ENCODE measurements at places on chromosomes 7 and 10.

DNA sequence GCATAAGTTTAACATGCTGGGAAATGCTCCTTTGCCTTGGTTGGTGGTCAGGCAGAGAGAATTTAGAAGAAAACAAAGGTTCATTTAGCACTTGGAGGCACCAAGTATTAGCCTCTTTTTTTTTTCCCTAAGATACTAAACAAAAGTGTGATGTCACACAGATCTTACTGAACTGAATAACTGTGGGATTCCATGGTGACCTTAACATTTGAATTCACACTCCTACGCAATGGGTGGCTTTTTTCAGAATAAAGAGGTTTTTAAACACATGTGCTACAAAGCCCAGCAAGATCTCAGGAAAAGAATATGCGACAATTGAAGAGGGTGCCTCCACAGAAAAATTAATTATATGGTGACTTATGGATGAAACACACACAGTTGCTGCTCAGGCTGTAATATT lies 133.4 kb upstream of the ABCB5 start:
- DNase-seq: no peak

DNA sequence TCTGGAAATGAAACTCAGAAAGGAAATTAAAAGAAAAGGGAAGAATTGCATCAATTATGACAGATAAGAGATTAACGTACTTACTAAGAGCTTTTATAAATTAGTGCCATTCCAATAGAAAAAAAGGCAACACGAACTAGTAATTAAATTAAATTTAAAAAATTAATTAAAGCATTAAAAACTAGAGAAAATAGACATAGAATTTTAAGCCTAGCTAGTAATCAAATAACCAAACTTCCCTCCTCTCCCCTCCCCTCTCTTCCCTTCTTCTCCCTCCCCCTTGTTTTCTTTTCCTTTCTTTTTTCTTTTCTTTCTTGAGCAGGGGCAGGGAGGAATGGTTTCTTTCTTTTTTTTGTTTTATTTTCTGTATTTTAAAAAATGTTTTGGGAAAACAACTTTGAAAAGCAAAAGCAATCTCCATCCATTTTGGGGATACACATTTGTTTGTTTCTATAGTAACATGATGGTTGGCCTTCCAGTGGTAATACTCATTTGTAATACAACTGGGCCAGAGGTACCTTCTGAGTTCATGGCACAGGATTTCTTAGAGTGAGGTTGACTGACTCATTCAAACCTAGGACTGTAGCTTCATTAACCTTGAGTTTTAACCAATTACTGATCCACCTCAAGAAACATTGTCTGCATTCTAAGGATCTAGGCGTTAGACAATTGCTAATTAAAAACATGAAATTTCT lies 132.6 kb downstream of the ST7 start:
- DNase-seq: no peak

DNA sequence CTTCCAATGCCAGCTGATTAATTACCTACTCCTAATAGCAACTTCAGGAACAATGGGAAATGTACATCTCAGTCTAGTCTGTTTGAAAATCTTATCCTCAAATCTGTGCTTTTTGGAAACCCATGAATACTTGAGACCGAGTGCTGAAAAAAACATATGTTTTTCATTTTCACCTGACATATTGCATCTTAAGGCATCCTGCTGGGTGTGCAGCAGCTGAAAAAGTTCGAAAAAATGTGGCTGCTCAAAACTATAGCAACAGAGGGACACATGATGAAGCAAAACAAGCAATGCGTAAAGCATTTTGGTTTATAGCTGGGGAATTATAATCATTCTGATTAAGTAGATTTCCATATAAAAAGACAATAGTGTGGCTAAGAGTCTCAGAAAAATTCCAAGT lies 218.0 kb downstream of the CREB5 start:
- DNase-seq: no peak

DNA sequence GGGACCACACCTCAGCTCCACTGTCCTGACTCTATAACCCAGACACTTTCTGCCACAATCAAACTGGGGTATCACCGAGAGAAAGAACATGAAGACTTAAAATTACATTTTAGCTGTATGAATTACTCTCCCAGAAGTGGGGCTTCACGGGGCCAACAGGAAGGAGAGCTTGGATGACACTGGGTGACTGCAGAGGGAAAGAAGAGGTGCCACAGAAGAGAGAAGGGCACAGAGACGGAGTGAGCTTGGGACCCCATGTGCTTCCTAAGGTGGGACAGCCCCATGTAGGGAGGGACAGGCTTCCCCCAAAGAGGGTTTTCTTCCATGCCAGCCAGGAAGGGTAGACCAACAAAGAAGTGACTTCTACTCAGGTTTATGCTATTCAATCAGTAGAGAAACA lies 162.0 kb upstream of the RHEB start:
- DNase-seq: no peak

DNA sequence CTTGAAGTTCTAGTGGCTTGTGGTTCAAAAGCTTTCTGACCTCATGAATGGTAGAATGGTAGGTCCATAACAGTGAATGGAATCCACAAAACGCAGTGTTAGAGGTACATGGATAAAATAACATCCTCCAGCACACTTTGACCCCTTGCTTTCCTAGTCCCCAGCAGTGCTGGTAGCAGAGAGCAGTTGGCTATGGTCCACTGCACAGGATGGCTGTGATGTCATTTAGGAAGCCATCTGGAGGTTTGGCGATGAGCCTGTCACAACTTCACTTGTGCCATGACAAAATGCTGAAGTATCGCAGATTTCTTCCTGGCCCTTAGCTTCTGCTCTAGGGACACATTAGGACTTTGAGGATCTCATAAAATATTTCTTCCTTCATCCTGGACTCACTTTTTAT lies 300.0 kb upstream of the FZD8 start:
- no peak for DNase-seq

DNA sequence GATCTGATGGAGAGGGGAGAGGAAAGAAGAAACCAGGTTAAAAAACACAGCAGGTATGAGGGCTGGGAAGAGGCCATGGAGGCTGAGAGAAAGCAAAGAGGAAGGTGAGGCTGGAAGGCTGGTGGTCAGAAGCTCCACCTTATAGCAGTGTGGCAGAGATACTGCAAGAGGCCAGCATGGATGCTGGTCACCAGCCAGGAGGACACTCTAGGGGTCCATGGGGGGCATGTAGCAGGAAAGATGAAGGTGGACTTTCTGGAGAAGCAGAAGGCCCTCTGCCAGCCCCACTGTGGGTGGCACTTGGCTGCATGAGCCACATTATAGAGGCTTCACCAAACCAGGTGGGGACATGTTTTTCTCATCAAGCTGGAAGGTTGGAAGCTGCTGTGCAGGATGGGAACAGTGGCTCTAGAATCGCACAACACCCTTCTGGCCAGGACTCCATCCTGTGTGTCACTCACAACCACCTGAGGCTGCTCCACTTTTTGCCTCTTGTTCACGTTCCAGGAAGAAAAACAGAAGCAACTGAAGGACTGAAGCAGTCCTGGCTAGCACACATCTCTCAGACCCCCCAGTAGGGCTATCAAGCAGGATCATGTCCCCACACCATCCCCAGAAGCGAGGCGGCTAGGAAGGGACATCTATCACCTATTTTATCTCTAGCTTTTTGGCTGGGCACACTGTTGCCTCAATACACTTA lies 587.5 kb upstream of the MGMT start:
- DNase-seq: no peak

- DNase-seq: no peak
Measured at GRCh38 chr7:131302876-131303707, 24.6 kb upstream of the MKLN1 start.

DNA sequence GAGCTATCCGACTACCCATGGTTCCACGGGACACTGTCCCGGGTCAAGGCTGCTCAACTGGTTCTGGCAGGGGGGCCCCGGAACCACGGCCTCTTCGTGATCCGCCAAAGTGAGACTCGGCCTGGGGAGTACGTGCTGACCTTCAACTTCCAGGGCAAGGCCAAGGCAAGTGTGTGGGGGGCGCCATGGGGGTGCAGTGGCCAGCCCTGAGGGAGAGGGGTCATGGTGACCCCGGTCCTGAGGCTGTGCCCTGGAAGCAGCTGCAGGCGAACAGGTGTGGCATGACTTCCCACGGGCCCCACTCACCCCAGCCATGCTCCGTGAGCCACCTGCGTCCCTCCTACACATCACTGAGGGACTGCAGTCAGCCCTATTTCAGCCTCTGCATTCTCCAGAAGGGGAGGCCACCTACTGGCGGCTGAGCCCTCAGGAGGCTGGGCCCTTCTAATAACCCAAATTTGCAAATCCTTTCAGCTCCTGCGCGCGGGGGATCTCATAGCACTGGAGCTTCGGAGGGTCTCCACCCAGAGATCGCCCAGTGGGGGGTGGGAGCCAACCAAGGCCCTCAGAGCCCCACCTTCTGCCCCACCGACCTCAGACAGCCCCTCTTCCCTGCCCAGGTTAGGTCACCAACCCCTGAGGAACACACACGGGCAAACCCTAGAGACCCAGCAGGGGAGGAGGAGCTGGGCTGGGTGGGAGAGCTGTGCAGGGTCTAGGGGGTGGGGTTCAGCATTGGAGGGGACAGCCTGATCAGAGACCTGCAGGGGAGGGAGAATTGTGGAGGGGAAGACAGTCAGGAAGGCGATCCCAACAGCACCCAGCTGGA lies 30.8 kb downstream of the SH2B2 start:
- DNase-seq: no peak

GRCh38 chr7:771234-772004 lies 44.3 kb upstream of the PRKAR1B start:
- DNase-seq: no peak

- DNase-seq: no peak
Measured at GRCh38 chr10:98030093-98030821, at the start of gene CRTAC1. Gene CRTAC1, minus strand, starts transcription at chr10:98030621. Its CDS starts 149 bp downstream, at chr10:98030472.

- no peak for DNase-seq
Measured at GRCh38 chr7:11181590-11181989, 207.9 kb downstream of the PHF14 start.

- no peak for DNase-seq
Measured at GRCh38 chr10:121007264-121007663, 156.1 kb downstream of the WDR11 start.

DNA sequence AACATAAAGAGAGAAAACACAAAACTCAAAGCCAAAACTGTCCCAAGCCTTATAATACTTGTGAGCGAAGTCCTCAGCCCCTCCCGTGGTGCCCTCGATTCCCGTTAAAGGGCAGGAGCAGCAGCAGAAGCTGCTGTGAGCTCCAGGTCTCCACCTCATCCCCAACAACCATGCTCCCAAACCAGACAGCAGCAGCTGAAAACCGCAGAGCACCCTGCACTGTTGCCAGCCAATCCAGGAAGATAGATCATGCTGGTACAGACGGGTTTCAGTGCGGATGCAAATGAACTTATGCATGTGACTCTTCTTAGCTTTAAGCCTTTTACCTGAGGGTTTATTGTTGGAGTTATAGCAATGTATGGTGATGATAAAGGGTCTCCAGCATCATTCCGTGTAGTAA lies 97.9 kb downstream of the DNAJB6 start:
- DNase-seq: no peak

DNA sequence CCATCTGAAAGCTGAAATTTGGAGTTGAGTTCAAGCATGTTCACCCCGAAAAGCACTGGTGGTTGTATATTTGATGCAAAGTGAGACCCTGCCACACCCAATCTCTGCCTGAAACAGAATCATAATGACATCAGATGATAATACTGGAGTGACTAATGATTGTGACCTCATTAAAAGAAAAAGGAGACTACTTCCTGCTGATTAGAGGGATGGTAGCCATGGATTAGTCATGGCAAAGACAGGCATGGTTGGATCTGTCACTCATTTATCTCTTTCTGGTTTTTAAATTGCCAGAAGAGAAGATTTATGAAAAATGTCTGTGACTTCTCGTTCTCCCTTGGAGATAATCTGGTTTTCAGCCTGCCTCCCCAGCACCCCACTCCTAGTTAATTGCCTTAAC lies 101.2 kb downstream of the BAMBI start:
- DNase-seq: no peak

DNA sequence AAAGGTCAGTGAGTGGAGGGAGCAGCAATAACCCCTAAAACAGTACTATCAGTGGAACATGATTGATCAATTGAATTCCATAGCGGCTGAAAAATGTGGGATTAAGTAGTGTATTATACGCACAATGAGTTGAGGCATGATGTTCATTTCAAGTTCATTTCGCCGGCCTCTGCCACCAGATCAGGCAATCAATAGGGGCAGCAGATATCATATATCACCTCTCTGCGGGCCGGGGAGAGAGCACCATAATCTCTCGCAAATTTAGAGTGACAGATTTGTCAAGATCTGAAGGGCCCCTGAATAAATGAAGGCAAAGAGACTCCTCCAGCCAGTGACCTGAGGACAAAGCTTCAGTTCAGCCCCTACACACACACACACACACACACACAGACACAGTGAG lies 58.5 kb downstream of the PAX2 start:
- no peak for DNase-seq

DNA sequence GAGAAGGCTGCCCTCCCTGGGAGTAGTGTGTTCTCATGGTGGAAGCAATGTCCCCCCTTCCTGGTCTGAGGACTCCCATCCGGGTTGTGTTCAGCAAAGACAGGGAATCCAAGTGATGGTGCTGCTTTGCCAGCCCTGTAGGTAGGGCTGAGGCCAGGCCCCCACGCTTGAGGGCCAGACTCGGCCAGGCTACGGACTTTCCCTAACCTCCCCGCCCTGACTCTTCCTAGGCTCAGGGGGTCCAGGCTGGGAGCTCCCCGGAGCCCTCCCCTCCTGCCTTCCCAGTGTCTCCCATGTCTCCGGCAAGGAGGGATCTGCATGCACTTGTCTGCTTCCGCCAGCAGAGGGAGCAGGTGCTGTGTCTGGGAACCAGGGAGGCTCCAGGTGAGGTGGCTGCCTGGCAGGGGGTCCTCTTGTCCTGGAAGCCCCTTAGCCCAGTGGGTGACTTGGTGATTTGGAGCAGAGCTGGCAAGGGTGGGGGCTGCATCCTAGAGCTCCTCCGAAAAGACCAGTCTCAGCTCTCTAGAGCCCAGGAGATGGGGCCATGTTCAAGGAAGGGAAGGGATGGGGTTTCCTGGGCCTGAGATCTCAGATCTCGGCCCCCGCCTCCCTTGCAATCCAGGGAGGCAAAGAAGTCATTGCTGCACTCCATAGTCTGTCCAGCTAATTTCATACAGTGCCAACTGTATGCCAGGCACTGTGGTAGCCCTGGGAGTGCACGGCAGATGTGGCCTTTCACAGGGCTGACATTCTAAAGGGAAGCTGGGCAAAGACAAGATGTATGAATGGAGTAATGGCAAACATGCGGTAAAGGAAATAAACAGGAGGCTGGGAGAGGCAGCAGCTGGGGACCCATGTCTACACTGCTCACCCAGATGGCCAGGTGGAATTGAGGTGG lies 20.3 kb upstream of the SFRP5 start:
- DNase-seq: peak; percentile 66

All from naive thymus-derived CD4-positive, alpha-beta T cell (primary cell).